ENCODE measurements at places on chromosomes 5 and 9.

DNA sequence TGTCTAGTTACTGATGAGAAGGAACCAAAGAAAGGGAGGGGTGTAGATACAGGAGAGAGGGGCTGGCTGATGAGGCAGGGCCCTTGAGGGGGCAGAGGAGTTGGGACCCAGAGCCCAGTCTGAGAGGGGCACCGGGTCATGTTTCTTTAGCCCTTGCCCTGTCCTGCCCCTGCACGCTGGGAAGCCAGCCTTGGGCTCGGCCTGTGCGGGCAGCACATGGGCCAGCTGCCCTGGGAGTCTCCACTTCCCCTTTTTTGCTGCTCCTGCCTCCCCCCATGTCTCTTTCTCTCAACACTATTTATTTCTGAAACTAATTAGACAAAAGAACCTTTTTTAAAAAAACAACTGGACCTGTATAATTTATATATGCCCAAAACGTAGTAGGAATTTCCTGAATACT, 20.5 kb downstream of the MVB12B start:
- DNase-seq: no peak
- H3K27ac ChIP-seq: no peak overlapping the region
- no peak overlapping the region for H3K4me3 ChIP-seq

DNA sequence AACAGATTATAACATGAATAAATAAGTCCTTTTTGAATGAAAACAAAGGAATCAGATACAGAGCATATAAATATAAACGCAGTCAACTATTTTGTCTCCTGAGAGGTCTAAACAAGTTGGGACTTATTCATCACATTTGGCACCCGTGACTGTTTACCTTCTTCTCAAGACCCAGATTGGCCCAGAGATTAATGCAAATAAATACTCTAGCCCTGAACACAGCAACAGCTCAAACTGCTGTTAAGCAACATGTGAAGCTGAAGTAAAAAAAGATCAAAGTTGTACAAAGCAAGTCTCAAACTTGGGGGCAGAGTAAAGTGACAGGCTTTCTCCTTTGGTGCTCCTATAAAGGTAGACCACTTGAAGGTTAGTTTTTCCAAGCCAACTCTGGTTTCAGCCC, 95.0 kb upstream of the NR5A1 start:
- no peak for DNase-seq
- no peaks in the 10 kb centered on the region for H3K36me3 ChIP-seq
- H3K4me3 ChIP-seq: no peak overlapping the region
- no peaks in the 10 kb centered on the region for H3K4me1 ChIP-seq
- H3K27me3 ChIP-seq: peaks cover 13% of the 10 kb centered on the region

DNA sequence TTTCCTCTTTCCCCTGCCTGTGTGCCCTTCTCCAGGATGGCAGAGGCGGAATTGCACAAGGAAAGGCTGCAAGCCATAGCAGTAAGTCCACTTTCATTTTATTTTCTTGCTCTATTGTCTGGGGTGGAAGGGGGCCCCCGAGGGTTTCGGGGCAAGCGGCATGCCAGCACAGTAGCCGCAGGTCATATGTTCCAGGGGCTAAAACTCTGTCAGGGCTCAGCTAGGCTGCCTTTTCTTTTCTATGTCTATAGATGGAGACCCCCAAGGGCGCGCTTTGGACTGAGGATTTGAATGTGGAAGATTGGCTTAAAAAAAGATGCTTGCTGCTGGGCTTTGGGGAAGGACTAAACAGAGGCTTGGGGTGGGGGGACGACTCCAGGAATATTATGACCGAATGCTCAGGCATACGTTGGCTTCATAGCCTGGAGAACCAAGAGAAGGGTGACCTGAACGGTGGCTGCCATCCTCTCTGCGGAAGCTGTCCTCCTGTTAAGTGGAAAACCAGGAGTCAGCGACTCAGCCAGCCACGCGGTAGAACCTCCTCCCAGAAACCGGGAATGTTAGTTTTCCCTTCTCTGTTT, 545 bp downstream of the PALM2AKAP2 start:
- no peak overlapping the region for H3K4me3 ChIP-seq
- H3K27me3 ChIP-seq: peaks cover 25% of the 10 kb centered on the region
- H3K27ac ChIP-seq: no peak overlapping the region
- no peaks in the 10 kb centered on the region for H3K36me3 ChIP-seq
- H3K4me1 ChIP-seq: no peaks in the 10 kb centered on the region

- no peak overlapping the region for H3K27ac ChIP-seq
- no peak overlapping the region for H3K4me3 ChIP-seq
- H3K27me3 ChIP-seq: peaks cover 31% of the 10 kb centered on the region
- H3K36me3 ChIP-seq: peaks cover 30% of the 10 kb centered on the region
- H3K4me1 ChIP-seq: peaks cover 53% of the 10 kb centered on the region
Measured at GRCh38 chr5:10586008-10586407, 22.1 kb downstream of the ANKRD33B start.

GRCh38 chr5:123868267-123868666, 356.3 kb downstream of the CSNK1G3 start:
- no peaks in the 10 kb centered on the region for H3K36me3 ChIP-seq
- no peaks in the 10 kb centered on the region for H3K27me3 ChIP-seq
- no peak overlapping the region for H3K27ac ChIP-seq
- no peaks in the 10 kb centered on the region for H3K4me1 ChIP-seq

GRCh38 chr9:21685502-21685901, 116.9 kb upstream of the MTAP start:
- H3K27me3 ChIP-seq: no peaks in the 10 kb centered on the region
- no peak overlapping the region for H3K4me3 ChIP-seq
- H3K36me3 ChIP-seq: no peaks in the 10 kb centered on the region
- H3K4me1 ChIP-seq: peaks cover 70% of the 10 kb centered on the region
- no peak for DNase-seq
- peak overlapping the region; percentile 37 for H3K27ac ChIP-seq

DNA sequence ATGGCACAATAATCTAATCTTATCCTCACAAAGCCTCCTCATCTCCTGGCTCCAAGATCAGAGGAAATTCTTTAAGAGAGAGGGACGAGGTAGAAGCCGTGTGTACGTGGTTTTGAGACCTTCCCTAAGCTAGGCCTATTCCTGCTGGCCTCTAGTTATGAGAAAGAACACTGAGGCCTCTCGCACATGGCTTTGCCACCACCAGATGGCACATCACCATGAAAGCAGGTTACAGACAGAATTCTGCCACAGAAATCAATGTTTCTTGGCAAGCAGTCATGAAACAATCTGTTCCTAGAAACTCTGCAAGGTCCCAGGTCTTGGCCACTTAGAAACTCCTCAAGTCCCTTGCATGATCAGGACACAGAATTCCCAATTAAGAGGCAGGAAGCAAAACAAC, 268.2 kb upstream of the TAS2R1 start:
- no peaks in the 10 kb centered on the region for H3K4me1 ChIP-seq
- no peak overlapping the region for H3K27ac ChIP-seq
- no peak overlapping the region for H3K4me3 ChIP-seq
- H3K36me3 ChIP-seq: no peaks in the 10 kb centered on the region

- H3K27me3 ChIP-seq: no peaks in the 10 kb centered on the region
- no peak overlapping the region for H3K27ac ChIP-seq
- no peak for DNase-seq
- no peaks in the 10 kb centered on the region for H3K4me1 ChIP-seq
- H3K4me3 ChIP-seq: no peak overlapping the region
- no peaks in the 10 kb centered on the region for H3K36me3 ChIP-seq
Measured at GRCh38 chr9:18360005-18360404, 113.9 kb upstream of the ADAMTSL1 start.

- DNase-seq: no peak
- H3K36me3 ChIP-seq: peaks cover 48% of the 10 kb centered on the region
- H3K27ac ChIP-seq: no peak overlapping the region
- no peaks in the 10 kb centered on the region for H3K27me3 ChIP-seq
- no peak overlapping the region for H3K4me3 ChIP-seq
Measured at GRCh38 chr9:116703634-116704033, 16.5 kb downstream of the TRIM32 start.

- no peaks in the 10 kb centered on the region for H3K36me3 ChIP-seq
- H3K4me3 ChIP-seq: no peak overlapping the region
- no peaks in the 10 kb centered on the region for H3K4me1 ChIP-seq
- no peak for DNase-seq
- no peak overlapping the region for H3K27ac ChIP-seq
- H3K27me3 ChIP-seq: peaks cover 4% of the 10 kb centered on the region
Measured at GRCh38 chr9:108776920-108777639, 78.7 kb downstream of the ACTL7B start.
